NCI-H524 (cell line): ENCODE measurements at places on chromosomes 4 and X.
A peak's percentile ranks its signal among the peaks of the same experiment; 100 is the strongest.

DNA sequence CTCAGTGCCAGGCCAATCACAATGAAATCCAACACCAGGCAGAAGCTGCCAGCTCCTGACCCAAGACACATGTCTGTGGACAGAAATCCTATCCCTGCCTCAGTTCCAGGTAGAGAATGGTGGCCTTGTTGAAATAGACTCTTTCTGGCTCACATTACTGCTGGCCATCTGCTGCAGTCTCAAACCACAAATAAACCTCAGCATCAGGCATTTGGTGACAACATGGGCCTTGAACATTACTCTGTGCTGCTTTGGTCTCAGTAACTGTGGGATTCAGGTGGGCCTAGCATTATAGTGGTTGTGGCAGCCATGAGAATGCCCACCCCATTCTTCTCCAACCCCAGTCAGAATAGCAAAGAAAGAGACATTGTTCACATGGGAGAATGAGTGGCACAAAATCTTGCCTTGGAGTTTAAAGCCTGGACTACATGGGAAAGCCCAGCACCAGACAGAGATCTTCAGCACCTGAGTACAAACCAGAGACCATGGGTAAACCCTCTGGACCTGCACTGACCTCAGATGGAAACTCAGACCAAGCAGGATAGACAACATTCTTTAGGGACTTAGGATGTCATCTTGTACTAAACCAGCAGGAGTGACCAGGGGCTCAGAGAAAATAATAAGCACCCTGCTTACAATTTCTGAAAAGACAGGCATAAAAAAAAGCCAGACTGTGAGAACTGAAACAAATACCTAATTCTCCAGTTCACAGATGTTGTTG lies 50.4 kb upstream of the TRAM1L1 start:
- DNase-seq = peak; percentile 28

GRCh38 chr4:10492464-10492863 lies 35.2 kb upstream of the ZNF518B start:
- no peak for DNase-seq

DNA sequence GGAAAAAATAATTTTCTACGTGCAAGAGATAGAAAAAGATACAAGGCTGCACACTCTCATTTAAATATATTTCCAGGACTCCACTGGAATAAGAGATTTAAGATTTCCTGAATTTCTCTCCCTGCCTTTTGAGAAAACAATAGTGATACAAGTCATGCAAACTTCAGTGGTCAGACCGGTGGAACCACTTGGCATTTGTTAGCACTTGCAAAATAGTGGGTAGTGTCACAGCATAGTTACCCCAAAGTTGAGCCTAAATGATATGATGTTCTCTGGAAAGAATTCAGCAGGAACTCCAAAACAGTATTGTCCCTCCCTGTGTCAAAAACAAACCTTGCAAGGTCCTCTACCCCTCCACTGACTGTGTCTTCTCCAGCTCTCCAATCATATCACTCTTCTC lies 102.3 kb downstream of the ANKRD50 start:
- DNase-seq = no peak

- DNase-seq = peak; percentile 8
Measured at GRCh38 chr4:145540235-145540634, 58.6 kb downstream of the SMAD1 start.

- DNase-seq = no peak
Measured at GRCh38 chr4:55318175-55319129, 27.6 kb upstream of the SRD5A3 start.

- no peak for DNase-seq
Measured at GRCh38 chr4:69051576-69051943, 44.7 kb upstream of the UGT2B7 start.

DNA sequence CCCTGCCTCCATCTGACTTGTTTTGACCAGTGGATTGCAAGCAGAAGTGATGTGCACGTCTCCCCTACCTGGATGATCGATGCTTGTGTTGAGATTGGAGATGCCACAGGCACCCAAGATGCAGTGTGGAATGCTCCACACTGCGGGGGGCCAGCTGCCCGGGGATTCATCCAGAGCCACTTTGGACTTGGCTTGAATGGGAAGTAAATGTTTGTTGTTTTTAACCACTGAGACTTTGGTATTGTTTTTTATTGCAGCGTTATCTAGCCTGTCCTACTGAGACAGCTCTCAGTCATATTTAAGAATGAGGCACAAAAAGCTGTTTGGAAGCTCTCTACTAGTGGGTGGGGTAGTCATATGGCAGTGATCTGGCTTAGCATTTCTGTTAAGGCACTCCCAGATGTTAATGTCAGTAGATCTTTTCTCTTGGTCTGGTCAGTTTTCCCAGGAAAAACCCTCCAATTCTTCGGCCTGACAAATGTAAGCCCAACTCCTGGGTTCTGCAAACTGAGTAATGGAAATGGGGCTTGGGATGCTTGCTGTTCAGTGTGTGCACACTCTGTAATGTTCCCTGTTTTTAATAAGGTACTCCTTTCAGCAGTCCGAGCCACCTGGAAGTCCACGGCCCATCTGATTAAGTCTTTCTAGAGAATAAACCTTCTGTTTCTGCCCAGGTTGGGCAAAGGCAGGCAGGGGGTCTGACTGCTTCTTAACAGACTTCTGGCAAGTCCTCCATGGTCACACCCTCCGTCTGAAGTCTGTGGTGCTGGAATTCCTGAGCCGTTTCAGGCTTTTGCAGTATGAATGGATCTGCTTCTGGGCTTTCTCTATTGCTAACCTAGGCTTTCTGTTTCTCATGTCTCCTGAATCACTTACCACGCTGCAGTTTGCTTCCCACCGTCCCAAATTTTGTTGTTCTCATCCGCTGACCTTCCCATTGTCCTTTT lies 74.8 kb downstream of the WWC2 start:
- peak; percentile 33 for DNase-seq

GRCh38 chr4:48490012-48490679 lies at the start of gene ZAR1:
ZAR1 (plus strand) TSS chr4:48490252; CDS start chr4:48490292, 40 bp downstream.
- DNase-seq = no peak

GRCh38 chrX:19212037-19212436 lies 89.8 kb upstream of the ADGRG2 start:
- no peak for DNase-seq

DNA sequence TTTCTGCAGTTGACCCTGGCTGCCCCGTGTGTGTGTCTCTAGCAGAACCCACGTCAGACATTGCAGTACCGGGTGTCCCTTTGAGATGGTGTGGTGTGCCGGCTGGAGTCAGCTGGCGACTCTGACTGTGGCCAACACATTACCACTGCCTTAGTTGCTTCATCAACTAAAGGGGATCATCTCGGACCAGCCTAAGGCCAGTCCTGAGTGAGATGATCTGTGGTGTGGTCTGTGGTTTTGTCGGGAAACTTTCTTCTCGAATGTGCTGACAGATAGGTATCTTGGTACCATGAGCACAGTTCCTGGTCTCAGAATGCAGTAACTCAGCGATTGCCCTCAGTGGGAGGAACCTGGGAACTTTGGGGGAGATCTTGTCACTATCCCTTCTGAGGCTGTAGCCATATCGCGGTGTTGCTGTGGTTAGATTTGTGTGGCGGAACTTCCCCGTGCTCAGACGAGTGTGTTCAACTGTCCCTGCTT lies 15.8 kb downstream of the TBC1D14 start:
- no peak for DNase-seq

DNA sequence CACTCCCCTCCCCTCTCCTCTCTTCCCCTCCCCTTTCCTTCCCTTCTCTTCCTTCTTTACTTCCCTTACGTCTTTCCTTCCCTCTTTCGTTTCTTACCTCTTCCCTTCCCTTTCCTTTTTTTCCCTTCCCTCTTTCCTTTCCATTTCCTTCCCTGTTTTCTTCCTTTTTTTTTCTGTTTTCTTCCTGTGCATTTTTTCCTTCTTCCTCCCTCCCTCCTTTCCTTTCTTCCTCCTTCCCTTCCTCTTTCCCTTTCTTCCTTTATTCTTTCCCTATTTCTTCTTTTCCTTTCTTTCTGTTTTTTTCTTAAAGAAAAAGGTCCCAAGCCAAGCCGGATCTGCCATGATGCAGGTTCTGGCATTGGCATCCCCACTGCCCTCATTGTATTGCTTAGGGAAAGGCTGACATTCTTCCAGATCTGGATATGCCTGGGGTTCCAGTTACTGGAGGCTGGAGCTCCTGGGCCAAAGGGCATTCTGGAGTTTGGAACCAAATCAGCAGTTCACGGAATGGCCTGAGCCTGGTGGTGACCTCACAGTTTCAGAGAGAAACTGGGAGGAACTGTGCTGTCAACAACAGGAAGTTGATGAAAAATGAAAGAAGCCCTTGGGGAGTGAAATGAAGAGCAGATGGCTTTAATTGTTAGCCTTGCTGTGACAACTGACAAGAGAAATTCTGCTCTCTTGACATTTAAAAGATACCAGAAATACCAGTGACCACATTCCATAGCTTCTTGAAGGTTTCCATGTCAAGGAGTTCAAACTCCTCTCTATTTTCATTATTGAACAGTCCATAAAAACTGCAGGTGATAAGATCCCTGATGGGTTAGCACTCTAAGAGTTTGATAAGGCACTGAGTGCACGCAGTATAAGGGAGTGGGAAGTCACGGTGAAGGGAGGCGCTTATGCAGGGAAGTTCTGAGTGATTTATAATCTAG lies 622.1 kb downstream of the SPRY1 start:
- no peak for DNase-seq

- DNase-seq = no peak
Measured at GRCh38 chr4:4427886-4428285, 41.0 kb downstream of the NSG1 start.

DNA sequence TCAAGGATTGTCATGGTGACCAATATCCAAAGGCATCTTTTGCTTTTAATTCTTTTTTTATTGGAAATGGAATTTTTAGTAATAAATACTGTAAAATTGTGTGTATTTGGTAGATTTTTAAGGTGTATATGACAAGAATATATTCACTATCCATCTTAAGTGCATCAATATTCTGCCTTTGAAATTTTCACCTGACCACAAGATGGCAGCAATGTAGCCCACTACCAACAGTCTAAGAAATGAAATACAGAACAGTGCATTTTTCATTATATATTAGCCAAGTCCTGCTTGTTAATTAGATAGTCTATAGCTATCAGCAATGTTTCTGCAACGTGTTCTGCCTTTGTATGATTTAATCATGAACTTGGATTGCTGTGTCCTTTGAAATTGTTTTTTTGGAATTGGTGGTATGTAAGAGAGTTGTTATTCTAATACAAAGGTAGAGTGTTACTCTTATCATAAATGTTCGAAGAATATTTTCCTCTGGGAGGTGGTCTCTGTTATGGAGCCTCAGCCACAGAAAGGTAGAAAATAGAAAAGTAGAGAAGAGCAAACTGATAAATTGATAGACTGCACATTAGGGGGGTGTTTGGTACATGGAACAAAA lies 38.2 kb downstream of the HPGDS start:
- no peak for DNase-seq

GRCh38 chr4:76584241-76585152 lies 149.5 kb downstream of the SHROOM3 start:
- no peak for DNase-seq

- DNase-seq = no peak
Measured at GRCh38 chr4:8874003-8874895, 2.6 kb upstream of the HMX1 start.

DNA sequence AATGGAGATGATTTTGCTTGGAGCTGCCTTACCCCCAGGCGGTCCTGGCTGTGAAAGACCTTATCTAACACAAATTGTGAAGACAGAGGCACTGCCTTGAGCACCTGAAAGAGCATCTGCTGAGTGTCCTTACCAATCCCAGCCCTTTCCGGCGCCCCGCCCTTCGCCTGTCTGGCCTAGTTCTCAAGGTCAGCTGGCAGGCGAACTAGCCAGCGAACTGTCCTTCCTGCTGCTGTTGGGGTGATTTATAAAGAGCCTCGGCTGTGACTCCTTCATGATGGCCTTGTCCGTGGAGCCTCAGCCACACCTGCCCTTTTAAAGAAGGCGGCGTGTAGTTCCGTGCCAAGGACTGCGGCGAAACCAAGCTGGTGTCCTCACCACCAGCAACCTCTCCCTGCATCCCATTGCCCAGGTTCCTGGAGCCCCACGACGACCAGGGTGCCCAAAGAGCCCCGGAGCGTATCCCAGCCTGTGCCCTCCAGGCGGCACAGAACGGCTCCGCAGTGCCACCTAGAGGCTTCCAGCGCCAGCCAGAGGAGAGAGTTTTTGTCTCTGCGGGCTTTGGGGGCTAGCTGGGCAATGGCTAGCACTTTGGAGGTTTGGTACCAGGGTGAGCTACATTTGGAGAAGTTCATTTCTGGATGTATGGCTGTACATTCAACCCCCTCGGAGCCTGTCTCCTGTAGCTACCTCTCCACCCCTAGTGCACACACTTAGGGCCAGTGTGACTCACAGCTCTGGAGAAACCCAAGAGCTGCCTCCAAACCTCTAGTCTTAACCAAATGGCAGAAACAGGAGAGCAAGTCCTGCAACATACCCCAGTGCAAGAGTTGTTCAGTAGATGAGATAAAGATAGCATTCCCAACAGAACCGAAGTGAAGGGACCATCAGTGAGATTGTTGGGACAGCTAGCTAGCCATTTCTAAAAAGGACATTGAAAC lies 36.8 kb upstream of the VMA21 start:
- DNase-seq = peak; percentile 36

DNA sequence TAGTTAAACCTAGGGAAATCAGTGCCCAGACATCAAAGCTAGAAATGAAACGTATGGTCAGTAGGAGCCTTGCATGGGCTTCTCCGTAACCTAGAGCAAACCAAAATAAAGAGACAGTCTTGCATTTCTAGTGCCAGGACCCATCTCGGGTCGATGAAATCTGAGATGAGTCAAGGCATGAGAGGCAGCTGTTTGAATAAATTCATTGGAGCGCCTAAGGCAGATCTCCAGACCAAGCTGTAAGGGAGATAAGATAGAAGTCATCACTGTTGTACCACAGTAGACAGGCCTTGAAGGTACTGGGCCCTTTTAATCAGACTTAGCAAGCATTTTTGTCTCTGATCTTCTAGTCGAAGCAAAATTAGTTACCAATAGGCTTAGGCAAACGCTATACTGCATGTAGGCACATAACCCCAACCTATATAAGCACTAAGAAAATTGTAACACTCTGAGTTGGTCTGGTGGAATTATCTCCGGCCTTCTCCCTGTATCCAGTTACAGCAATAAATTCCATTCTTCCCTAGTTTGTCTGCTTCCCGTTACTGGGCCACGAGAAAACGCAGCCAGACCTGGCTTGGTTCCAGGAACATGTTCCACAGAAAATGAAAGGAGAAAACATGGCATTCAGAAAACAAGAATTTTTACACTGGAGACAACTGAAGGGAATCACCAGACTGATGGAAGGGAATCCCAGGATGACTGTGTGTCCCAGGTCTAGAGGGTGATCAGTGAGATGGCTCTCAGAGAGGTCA lies 21.1 kb upstream of the PAPSS1 start:
- no peak for DNase-seq

GRCh38 chrX:67692246-67692645 lies 148.4 kb downstream of the AR start:
- no peak for DNase-seq
